Fibroblast of skin of left quadriceps (primary cell): ENCODE measurements at places on chromosomes 6 and 20.
A peak's percentile ranks its signal among the peaks of the same experiment; 100 is the strongest.

- no peak for DNase-seq
Measured at GRCh38 chr20:22248051-22248667, 336.2 kb downstream of the FOXA2 start.

- DNase-seq = no peak
Measured at GRCh38 chr6:98941319-98941718, 6.4 kb downstream of the FBXL4 start.

GRCh38 chr6:136102991-136103688 lies 147.0 kb downstream of the MTFR2 start:
- no peak for DNase-seq

- DNase-seq = no peak
Measured at GRCh38 chr6:142339968-142340658, 38.3 kb downstream of the ADGRG6 start.

GRCh38 chr6:135310291-135310690 lies 129.2 kb downstream of the MYB start:
- no peak for DNase-seq

GRCh38 chr6:54719131-54719530 lies 127.4 kb upstream of the FAM83B start:
- DNase-seq = peak; percentile 4

- DNase-seq = no peak
Measured at GRCh38 chr20:59451066-59451630, 150.7 kb downstream of the EDN3 start.

DNA sequence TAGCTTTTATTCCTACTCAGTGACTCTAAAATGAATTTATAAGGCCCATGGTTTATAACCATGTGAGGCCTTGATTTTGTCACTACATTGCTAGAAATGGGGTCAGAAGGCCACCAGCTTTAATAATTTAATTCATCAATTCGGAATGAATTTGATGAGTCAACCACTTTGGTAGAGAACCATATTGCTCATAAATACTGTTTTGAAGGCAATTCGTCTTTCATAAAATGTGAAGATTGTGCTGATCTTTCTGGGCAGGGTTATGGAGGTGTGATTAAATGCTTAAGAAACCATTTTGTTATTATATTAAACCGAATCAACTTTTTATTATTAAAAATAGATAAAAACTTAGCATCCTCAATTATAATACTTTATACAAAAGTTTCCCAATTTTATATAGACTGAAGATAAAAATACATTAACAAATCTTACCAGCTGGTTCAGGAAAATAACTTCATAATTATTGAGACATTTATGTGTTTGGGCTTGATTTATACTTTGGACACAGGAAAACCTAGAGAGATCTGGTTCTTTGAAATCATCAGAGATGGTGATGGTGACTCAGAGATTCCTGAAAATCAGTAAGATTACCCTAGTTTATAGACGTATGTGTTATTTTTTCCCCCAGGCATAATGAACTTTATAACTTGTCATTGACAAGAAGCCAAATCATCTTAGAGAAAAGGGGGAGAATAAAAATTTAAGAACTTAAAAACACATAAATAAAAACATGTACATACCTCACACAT lies 10.6 kb downstream of the HCRTR2 start:
- no peak for DNase-seq

DNA sequence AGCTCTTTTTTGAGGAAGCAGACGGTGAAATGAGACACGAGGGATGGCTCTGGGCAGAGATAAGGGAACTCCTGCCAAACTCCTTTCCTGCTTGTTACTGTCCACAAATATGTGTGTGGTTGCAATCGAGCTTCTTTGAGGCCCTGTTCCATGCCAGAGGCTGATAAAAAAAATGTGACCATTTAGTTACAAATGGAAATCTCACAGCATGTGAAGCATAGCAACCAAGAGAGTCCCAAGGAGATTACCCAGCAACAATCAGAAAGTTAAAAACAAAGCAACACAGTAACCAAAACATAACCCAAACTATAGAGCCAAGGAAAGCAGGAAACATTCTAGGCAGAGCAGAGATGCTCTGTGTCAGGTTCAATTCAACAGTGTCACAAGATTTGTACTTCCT lies 35.4 kb upstream of the HMGN3 start:
- peak; percentile 20 for DNase-seq

DNA sequence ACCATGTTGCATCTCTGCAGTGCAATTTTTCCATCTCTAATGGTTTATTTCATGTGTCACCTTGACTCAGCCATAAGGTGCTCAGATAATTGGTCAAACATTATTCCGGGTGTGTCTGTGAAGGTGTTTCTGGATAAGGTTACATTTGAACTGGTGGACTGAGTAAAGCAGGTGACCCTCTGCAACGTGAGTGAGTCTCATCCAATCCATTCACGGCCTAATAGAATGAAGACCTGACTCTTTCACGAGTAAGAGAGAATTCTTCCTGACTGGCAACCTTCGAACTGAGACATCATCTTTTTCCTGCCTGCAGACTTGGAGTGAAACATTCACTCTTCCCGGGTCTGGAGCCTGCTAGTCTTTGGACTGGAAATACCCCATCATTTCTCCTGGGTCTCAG lies 77.1 kb upstream of the SLC22A23 start:
- no peak for DNase-seq

GRCh38 chr20:64241061-64241460 lies 14.5 kb upstream of the PCMTD2 start:
- DNase-seq = no peak

- no peak for DNase-seq
Measured at GRCh38 chr20:2507875-2508630, 662 bp downstream of the ZNF343 start.

- no peak for DNase-seq
Measured at GRCh38 chr6:113392551-113393055, 464.5 kb upstream of the MARCKS start.

- no peak for DNase-seq
Measured at GRCh38 chr6:33607126-33607783, 13.9 kb upstream of the ITPR3 start.
